ENCODE measurements at places on chromosomes 7 and 10.

DNA sequence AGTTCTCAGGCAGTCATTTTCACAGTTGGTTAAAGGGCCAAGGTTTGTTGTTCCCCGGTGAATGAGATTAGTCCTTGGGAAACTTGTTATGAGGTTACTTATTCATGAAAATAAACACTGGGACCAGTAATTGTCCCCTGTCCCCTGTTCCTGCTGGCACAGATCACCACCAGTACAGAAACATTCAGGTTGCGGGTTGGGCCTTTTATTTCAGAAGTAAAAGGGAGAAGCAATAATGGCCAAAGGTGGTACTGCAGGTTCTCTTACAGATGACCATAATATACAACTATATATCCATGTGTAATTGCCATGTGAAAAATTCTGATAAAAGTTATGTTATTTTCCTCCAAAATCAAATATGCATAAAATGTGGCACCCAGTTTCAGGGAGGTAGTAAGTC lies 442.0 kb downstream of the SORCS1 start:
- DNase-seq: no peak

GRCh38 chr7:71145906-71146901 lies 14.3 kb downstream of the GALNT17 start:
- no peak for DNase-seq

DNA sequence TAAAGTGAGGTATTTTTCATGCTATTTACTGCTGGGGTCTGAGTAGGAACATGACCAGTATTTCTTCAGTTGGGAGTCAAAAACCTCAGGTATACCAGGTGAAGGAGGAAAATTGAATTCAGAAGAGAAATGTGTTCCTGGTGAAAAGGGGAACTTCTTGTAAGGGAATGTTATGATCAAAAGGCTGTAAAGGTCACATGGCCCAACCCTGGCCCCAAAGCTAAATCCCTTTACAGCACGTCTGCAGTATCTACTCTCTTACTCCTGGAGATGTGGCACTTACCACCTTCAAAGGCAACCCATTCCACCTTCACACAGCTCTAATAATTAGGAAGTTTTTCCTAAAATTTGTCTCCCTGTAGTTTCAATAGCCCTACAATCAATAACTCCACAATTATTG lies 15.2 kb downstream of the PIK3AP1 start:
- no peak for DNase-seq

GRCh38 chr7:8214244-8214824 lies 47.6 kb downstream of the ICA1 start:
- peak; percentile 7 for DNase-seq

- no peak for DNase-seq
These were observed 30.7 kb upstream of the SLC26A3 start for GRCh38 chr7:107833684-107834106.

- DNase-seq: no peak
These were observed 111.3 kb upstream of the DNAJB12 start for GRCh38 chr10:72466018-72466417.

- DNase-seq: no peak
These were observed 33.0 kb downstream of the TPST1 start for GRCh38 chr7:66237906-66238772.
